ENCODE measurements at places on chromosomes 16 and 17. TPM values are rescaled to one million over a fixed set of nuclear protein-coding genes. Genes with fewer than 3 reads are reported as not detected.

CCL1 gene
- not detected for total RNA-seq

ADAP2 gene
- total RNA-seq = 2.1 TPM

SLC38A8 gene
- not detected for total RNA-seq

NPIPB9 gene
- total RNA-seq = 7.0 TPM

WFIKKN2 gene
- not detected for total RNA-seq

TNP2 gene
- total RNA-seq = not detected

DNA sequence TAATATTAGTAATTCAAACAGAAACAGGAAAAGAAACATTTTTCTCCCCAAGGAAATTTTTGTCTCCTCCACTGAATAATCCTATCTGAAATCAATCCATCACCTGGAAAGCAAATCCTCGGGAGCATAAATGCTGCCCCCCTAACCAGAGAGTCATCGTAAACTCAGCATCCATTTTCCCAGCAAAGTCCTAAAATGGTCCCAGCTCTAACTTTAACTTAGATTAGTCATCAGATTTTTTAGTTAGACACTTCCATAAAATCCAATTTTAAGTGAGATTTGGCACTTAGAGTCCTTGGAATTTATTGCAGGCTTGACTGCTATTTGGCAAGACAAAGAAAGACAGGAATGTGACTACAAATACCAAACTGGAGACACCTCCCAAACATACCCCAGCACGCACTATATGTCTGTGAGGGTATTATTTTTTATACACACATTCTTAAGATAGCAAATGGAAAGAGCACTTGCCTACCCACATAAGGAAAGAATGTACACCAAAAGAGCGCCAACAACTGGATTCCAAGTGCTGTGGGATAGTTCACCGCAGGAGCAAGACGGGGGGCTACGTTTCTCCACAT lies 15.4 kb downstream of the SCO1 start:
- no peak for DNase-seq

DNA sequence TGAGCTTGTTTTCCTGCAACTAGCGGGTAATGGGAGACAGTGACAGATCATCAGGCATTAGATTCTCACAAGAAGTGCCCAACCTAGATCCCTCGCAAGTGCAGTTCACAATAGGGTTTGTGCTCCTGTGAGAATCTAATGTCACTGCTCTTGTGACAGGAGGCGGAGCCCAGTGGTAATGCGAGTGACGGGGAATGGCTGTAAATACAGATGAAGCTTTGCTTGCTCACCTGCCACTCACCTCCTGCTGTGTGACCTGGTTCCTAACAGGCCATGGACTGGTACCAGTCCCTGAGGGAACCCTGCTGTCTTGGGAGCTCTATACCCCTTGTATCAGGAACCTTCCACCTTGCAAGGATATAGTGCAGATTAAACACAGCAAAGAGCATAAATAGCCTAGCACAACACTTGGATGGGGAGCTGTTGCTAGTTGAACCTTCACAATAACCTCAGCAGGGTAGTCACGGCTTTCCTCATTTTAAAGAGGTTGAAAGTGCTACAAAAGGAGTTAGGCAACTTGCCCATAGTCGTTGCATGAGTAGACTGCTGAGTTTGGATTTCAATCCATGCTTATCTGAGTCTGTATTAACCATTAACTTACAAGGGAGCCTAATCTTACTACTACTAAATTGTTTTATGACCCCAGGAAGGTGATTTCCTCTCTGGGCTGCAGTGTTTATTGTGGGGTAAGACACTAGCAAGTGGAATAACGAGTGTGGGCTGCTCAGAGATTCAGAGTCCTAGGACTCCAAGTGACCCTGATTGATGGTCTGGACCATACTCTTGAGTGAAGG lies 156.6 kb upstream of the ZFHX3 start:
- peak; percentile 13 for DNase-seq

DNA sequence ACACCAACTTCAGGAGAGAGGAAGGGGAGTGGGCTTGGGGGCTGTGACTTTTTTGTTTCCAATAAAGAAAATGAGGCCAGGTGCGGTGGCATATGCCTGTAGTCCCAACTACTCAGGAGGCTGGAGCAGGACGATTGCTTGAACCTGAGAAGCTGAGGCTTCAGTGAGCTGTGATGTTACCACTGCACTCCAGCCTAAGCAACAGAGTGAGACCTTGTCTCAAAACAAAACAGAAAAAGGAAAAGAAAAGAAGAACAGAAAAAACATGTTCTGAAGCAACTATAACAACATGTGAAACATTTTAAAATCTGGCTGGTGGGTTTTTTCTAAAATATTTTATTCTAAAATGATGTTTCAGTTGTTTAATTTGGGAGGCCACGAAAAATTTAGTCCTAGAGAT lies 554.0 kb upstream of the ZFHX3 start:
- DNase-seq = no peak

DNA sequence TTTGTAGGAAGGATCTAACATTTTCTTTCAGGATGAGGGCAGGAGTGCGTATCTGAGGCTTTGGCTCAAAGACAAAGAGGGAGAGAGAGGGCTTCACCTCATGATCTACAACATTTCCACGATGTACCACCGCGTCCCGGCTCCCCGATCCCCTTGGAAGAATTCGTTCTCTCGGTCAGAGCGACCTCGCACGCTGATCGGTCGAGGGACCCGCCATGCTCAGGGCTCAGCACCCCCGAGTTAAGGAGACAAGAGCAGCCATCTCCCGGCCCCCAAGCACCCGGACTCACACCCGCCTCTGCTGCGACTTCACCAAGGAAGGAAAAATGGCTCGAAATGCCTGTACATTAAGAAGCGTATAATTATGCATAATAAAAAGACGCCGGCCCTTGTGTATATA lies 89.5 kb upstream of the RPL38 start:
- DNase-seq = no peak

GRCh38 chr17:10001306-10001873 lies 96.3 kb upstream of the RCVRN start:
- DNase-seq = no peak

- no peak for DNase-seq
Measured at GRCh38 chr17:71866095-71866494, 254.7 kb upstream of the SOX9 start.

- DNase-seq = no peak
Measured at GRCh38 chr16:29789775-29790182, 772 bp upstream of the KIF22 start.

- DNase-seq = no peak
Measured at GRCh38 chr17:81404558-81405165, 9.4 kb downstream of the BAHCC1 start.

DNA sequence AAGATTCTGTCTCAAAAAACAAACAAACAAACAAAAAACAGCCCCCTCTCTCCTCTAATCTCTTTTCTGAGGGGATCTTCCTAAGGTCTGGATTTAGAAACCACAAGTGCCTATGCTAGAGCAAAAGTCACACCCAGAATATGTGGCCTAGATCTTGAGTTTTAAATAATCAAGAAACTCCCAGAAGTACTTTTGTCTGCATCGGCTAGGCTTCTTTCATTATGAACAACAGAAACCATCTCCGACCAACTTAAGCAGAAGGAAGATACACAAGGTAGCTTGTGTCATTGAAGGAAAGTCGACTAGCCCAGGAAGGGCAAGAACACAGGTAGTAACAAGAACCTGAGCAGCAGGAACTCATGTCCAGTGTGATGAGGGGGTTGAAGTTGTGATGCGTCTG lies 73.9 kb upstream of the KIFC3 start:
- no peak for DNase-seq

- no peak for DNase-seq
Measured at GRCh38 chr16:47142486-47142820, 1.3 kb downstream of the NETO2 start.

- no peak for DNase-seq
Measured at GRCh38 chr17:40103688-40104087, 3.3 kb upstream of the NR1D1 start.

GRCh38 chr17:76237859-76238313 lies 2.4 kb downstream of the RNF157 start:
- peak; percentile 42 for DNase-seq

DNA sequence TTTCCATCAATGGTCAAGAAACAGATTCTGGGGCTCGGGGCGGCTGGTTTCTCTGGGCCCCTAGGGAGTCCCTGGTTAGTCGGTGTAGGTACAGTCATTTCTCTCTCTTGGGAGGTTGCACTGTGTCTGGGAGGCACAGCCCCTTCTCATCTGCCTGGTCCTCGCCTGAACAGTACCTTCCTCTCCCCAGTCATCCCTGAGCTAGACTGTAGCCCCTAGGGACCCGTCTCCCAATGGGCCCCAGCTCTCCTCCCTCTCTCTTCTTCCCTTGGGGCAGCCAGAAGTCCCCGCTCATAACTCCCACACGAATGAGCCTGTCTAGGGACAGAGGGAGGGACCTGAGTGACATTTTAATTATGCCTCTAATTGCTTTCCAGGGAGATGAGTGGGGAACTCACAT lies 20.2 kb upstream of the CPSF4L start:
- no peak for DNase-seq

DNA sequence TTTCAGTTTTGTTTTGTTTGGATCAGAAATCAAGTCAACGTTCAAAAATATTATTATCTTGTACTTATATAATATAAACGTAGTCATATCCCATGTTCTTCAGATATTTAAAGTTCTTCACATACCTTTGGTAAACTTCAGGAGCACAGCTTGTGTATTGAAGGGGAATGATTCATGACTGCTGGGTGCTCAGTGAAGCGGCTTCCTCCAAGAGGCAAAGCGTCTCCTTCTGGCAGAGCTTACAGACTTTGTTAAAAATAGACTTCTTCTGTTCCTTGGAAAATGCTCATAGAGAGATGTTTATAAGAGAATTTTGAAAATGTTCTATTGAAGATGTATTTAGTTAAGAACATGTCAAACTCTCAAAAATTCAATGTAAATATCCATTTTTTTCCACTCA lies 155.6 kb upstream of the CNTNAP4 start:
- no peak for DNase-seq

GRCh38 chr17:75751676-75752404 lies 13.2 kb downstream of the GALK1 start:
- DNase-seq = no peak

GRCh38 chr17:76276461-76277299 lies 11.5 kb downstream of the UBALD2 start:
- DNase-seq = no peak

GRCh38 chr17:17114592-17115225 lies 72.5 kb downstream of the MPRIP start:
- no peak for DNase-seq
